Heart right ventricle (tissue), 16 donors: ENCODE measurements at places on chromosomes 7 and 10.
A peak's percentile ranks its signal among the peaks of the same experiment; 100 is the strongest.

DNA sequence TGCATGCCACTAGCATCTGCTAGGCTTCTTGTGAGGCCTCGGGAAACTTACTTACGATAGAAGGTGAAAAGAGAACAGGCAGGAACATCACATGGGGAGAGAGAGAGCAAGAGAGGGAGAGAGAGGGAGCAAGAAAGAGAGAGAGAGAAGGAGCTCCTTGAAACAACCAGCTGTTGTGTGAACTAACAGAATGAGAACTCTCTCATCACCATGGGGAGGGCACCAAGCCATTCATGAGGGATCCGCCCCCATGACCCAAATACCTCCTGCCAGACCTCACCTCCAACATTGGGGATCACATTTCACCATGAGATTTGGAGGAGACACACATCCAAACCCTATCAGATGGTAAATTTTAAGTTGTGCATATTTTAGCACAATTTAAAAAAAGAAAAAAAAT lies 1217.2 kb downstream of the TYW1 start:
- no peaks in the 10 kb centered on the region for H3K36me3 ChIP-seq
- no peak overlapping the region for H3K4me3 ChIP-seq
- H3K27me3 ChIP-seq, result no peaks in the 10 kb centered on the region
- no peak overlapping the region for H3K27ac ChIP-seq

DNA sequence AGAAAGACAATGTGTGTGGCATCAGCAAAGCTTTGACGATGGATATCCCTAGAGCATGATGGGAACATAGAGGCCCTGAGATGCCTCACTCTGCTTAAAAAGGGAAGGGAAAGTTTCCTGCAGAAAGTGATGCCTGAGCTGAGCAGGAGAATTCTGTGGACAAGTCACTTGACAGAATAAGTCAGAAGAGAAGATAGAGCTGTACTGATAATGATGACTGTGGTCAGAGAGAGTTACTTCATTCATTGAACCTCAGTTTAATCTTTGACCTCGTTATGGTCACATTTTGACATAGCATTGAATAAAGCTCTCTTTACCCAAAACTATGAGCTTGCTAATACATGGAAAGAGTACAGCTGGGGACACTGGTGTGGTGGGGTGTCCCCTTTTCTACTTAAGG lies 7.6 kb downstream of the CUBN start:
- no peak overlapping the region for H3K4me3 ChIP-seq
- no peak for DNase-seq
- H3K27me3 ChIP-seq, result no peaks in the 10 kb centered on the region
- no peaks in the 10 kb centered on the region for H3K36me3 ChIP-seq
- H3K4me1 ChIP-seq, result no peaks in the 10 kb centered on the region

- H3K4me3 ChIP-seq, result peak overlapping the region; percentile 62
- peaks cover 11% of the 10 kb centered on the region for H3K4me1 ChIP-seq
- no peaks in the 10 kb centered on the region for H3K27me3 ChIP-seq
- H3K36me3 ChIP-seq, result peaks cover 15% of the 10 kb centered on the region
- H3K27ac ChIP-seq, result peak overlapping the region; percentile 92
These were observed 854 bp downstream of the MTG1 start for GRCh38 chr10:133394801-133395221.

GRCh38 chr7:47039904-47040303 lies 542.0 kb downstream of the TNS3 start:
- H3K27ac ChIP-seq, result peak overlapping the region; percentile 81
- DNase-seq, result no peak
- H3K4me3 ChIP-seq, result no peak overlapping the region
- H3K36me3 ChIP-seq, result no peaks in the 10 kb centered on the region
- H3K27me3 ChIP-seq, result no peaks in the 10 kb centered on the region
- H3K4me1 ChIP-seq, result peaks cover 49% of the 10 kb centered on the region

- H3K4me3 ChIP-seq, result no peak overlapping the region
- H3K27ac ChIP-seq, result no peak overlapping the region
- no peaks in the 10 kb centered on the region for H3K4me1 ChIP-seq
- no peak for DNase-seq
These were observed 29.6 kb downstream of the ANKRD16 start for GRCh38 chr10:5860066-5860465.

- DNase-seq, result no peak
- no peaks in the 10 kb centered on the region for H3K4me1 ChIP-seq
- H3K27me3 ChIP-seq, result no peaks in the 10 kb centered on the region
- H3K36me3 ChIP-seq, result no peaks in the 10 kb centered on the region
- H3K4me3 ChIP-seq, result no peak overlapping the region
- no peak overlapping the region for H3K27ac ChIP-seq
These were observed 16.5 kb downstream of the ZNF365 start for GRCh38 chr10:62390497-62391176.

DNA sequence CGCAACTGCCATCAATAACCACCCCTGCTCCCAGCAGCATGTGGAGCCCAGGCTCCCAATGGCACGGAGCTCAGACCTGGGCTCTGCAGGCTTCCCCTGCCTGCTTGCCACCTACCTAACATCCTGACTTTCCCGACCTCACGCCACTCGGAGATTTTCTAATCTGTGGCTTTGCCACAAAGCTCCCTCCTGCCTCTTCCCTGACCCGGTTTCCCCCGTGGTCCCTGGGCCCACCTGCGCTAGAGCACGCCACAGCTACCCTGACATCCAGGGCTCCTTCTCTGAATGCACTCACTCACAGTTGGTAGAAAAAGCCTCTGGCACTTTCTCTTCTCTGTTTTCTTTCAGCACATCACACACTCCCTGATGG lies 20.0 kb downstream of the PITRM1 start:
- H3K36me3 ChIP-seq, result no peaks in the 10 kb centered on the region
- H3K27me3 ChIP-seq, result no peaks in the 10 kb centered on the region
- no peak for DNase-seq
- no peak overlapping the region for H3K27ac ChIP-seq
- no peaks in the 10 kb centered on the region for H3K4me1 ChIP-seq

- no peak overlapping the region for H3K27ac ChIP-seq
- no peaks in the 10 kb centered on the region for H3K27me3 ChIP-seq
- no peak for DNase-seq
- peaks cover 75% of the 10 kb centered on the region for H3K36me3 ChIP-seq
These were observed 67.7 kb downstream of the DYNC2I1 start for GRCh38 chr7:158923928-158924511.

- H3K4me1 ChIP-seq, result peaks cover 8% of the 10 kb centered on the region
- DNase-seq, result no peak
- no peaks in the 10 kb centered on the region for H3K27me3 ChIP-seq
- no peak overlapping the region for H3K4me3 ChIP-seq
These were observed 32.7 kb upstream of the SRGN start for GRCh38 chr10:69055241-69055640.

DNA sequence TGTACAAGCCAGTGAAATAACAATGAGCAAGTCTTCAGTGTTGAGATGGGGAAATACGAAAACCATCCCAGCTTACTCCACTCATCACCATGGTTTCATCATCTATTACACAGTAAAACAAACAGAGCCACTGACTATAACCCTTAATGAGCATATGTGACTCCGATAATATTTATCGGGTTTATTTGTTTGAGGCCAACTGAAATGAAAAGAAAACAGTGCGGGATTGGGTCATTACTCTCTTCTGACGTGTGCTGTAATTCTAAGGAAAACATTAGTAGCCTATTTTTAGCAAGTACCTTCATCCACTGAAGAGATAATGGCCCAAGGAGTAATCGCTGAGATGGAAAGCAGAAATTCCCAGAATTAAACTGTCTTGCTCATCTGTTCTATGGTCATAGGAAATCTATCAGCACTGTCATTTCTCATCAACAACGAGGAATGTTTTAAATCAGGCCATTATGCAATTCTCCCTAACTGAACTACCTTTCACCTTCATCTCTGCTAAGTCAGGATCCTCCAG lies 716.5 kb downstream of the INHBA start:
- no peaks in the 10 kb centered on the region for H3K4me1 ChIP-seq
- no peak for DNase-seq
- no peak overlapping the region for H3K4me3 ChIP-seq
- H3K36me3 ChIP-seq, result no peaks in the 10 kb centered on the region

GRCh38 chr10:49328401-49329145 lies 29.6 kb downstream of the C10orf71 start:
- no peak overlapping the region for H3K4me3 ChIP-seq
- H3K27me3 ChIP-seq, result no peaks in the 10 kb centered on the region
- no peak overlapping the region for H3K27ac ChIP-seq

DNA sequence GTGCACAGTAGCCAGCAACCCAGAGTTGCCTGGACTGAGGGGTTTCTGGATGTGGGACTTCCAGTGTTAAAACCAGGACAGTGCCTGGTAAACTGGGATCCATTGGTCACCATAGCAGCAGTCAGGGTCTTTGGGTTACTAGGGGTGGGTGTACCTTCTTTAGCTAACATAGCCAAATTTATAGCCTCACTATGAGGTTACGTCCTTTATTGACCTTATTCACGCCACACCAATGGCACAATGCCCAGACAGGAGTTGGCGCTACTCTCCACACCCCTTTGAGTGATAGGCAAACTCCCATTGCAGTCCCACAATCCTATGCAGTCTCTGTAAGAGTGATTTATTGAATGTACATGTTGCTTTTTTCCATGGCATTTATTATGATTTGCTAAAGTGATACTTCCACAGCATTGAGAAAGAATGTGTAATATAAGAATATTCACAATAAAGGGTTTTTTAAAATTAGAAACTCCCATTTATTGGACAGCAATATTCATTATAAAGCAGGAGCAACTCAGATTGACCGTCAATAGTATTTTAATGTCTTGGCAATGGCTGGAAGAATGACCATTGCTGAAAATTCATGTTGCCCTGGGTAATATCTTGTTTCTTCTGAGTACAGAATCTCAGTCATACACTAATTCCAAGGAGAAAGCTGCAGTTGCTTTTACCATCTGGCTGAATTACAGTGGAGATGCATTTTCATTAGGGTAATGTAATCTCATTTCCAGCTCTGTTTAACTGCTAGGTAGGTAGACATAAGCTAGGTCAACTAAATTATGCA lies 26.1 kb downstream of the IFIT5 start:
- H3K4me3 ChIP-seq, result no peak overlapping the region
- H3K36me3 ChIP-seq, result no peaks in the 10 kb centered on the region

- DNase-seq, result no peak
- no peak overlapping the region for H3K27ac ChIP-seq
- peaks cover 10% of the 10 kb centered on the region for H3K4me1 ChIP-seq
- H3K4me3 ChIP-seq, result no peak overlapping the region
- H3K27me3 ChIP-seq, result no peaks in the 10 kb centered on the region
- H3K36me3 ChIP-seq, result no peaks in the 10 kb centered on the region
These were observed 199.0 kb upstream of the RHOBTB1 start for GRCh38 chr10:61142987-61143386.

DNA sequence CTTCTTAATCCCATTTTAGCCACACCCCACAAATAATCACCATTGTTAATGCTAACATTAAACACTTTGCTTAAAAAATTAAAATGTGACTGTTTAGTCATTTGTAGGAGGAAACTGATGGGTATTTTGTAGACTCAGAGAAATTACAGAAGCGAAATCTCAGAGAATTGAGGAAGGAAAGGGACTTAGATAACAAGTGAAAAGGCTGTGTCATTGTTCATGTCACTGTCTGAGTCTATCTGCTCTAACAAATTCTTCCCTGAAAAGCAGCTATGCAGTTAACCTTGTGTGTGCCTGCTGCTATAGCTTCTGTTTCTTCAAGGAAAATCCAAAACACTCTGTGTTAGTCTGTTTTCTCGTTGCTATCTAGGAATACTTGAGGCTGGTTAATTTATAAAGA lies 40.9 kb upstream of the PLXDC2 start:
- no peak overlapping the region for H3K4me3 ChIP-seq
- H3K27ac ChIP-seq, result no peak overlapping the region
- no peak for DNase-seq
- no peaks in the 10 kb centered on the region for H3K4me1 ChIP-seq

DNA sequence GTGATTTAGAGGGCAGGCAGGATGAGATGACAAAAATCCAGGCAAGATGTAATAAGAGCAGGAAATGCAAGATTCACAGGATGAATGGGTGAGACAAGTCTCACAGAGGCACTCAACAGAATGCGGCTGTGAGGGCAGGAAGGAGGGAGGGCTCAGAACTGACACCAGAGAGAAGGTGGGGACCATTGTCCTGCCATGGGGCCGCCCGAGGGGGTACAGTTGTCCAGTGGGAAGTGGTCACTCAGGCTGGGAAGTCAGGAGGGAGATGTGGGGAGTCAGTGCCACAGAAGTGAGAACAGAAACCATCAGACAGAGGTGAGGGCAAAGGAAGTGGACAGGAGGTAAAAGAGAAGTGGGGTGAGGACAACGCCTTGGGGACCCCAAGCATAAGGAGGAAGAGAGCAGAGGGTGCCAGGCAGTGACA lies 8.9 kb downstream of the HIP1 start:
- H3K4me3 ChIP-seq, result no peak overlapping the region
- H3K36me3 ChIP-seq, result no peaks in the 10 kb centered on the region
- H3K27ac ChIP-seq, result no peak overlapping the region
- H3K27me3 ChIP-seq, result no peaks in the 10 kb centered on the region

- no peaks in the 10 kb centered on the region for H3K36me3 ChIP-seq
- DNase-seq, result peak; percentile 65
- H3K27me3 ChIP-seq, result no peaks in the 10 kb centered on the region
- H3K4me3 ChIP-seq, result no peak overlapping the region
- H3K27ac ChIP-seq, result no peak overlapping the region
These were observed 15.7 kb upstream of the ITIH2 start for GRCh38 chr10:7687228-7687907.

GRCh38 chr10:71717551-71717951 lies 2.0 kb downstream of the C10orf105 start:
- H3K27me3 ChIP-seq, result no peaks in the 10 kb centered on the region
- H3K27ac ChIP-seq, result peak overlapping the region; percentile 58
- no peaks in the 10 kb centered on the region for H3K36me3 ChIP-seq

- H3K27me3 ChIP-seq, result no peaks in the 10 kb centered on the region
- no peak overlapping the region for H3K27ac ChIP-seq
- H3K4me1 ChIP-seq, result peaks cover 6% of the 10 kb centered on the region
- no peak overlapping the region for H3K4me3 ChIP-seq
- no peak for DNase-seq
These were observed 828 bp upstream of the CFAP70 start for GRCh38 chr10:73359492-73359891.

DNA sequence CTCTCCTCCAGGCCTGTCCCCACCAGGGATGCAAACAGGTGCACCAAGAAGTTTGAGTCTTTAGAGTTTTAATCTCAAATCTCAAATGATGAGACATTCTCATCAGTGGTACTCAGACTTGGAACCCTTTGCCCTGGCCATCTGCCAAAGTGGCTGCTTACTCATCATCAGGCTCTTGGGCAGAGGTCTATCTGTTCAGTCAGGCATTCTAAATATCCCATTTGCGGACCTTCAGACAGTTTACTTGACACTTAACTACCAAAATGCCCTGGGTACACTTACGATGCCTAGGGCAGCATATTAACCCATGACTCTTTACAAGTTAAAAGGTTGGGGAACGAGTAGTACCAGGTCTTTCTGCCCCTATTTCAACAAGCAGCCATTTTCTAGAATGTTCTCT lies 61.2 kb upstream of the YAE1 start:
- H3K4me3 ChIP-seq, result no peak overlapping the region
- no peaks in the 10 kb centered on the region for H3K36me3 ChIP-seq
- no peaks in the 10 kb centered on the region for H3K27me3 ChIP-seq
- DNase-seq, result peak; percentile 7

- no peak overlapping the region for H3K4me3 ChIP-seq
- no peaks in the 10 kb centered on the region for H3K4me1 ChIP-seq
- no peaks in the 10 kb centered on the region for H3K36me3 ChIP-seq
- no peaks in the 10 kb centered on the region for H3K27me3 ChIP-seq
These were observed 168.3 kb downstream of the VTI1A start for GRCh38 chr10:112615269-112615668.
